ENCODE measurements at places on chromosomes 1 and 21.

DNA sequence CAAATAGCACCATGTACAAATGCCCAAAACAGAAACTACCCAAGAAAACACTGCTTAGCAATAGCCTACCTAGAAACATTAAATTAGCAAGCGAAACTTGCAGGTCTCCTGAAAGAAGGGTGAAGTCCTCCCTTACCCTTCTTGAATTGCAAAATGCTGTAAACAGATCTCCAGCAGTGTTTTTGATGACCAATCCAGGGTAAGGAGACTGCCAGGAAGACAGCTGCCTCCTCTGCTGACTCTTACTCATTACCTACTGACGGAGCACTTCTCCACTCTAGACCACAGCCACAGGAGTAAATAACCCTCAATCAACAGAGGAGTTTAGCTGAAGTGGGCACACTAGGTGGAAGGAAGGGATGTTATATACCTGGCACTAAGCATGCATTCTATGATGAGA lies 32.2 kb upstream of the GADD45A start:
- DNase-seq, result peak; percentile 69

DNA sequence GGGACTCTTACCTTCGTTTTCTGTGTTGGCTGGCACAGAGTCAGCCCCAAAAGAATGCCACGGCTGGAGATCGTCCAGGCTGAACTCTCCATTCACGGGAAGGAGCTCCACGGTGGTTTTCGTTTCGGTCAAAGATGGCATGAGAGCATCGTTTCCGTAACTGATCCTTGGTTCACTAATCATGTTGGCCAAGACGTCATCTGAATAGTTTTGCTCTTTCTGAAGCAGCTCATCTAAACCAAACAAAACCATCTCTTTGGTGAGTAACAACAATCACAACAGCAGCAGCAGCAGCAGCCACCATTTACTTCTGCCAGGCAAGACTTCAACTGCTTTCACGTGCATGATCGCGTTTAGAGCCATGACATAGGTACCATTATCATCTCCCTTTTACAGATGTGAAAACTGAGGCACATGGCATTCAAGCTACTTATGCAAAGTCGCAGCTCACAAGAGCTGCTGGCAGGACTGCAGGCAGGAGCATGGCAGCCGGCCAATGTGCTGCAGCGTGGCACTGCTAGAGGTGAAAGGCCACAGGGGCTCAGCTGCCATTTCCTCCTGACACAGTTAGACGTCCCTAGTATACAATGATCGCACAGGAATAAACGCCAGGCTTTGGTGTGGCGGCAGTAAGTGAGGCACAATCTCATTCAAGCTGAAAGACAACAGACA lies 177.1 kb downstream of the GABPA start:
- no peak for DNase-seq

GRCh38 chr1:207978441-207978840 lies 67.5 kb upstream of the CD34 start:
- no peak for DNase-seq

DNA sequence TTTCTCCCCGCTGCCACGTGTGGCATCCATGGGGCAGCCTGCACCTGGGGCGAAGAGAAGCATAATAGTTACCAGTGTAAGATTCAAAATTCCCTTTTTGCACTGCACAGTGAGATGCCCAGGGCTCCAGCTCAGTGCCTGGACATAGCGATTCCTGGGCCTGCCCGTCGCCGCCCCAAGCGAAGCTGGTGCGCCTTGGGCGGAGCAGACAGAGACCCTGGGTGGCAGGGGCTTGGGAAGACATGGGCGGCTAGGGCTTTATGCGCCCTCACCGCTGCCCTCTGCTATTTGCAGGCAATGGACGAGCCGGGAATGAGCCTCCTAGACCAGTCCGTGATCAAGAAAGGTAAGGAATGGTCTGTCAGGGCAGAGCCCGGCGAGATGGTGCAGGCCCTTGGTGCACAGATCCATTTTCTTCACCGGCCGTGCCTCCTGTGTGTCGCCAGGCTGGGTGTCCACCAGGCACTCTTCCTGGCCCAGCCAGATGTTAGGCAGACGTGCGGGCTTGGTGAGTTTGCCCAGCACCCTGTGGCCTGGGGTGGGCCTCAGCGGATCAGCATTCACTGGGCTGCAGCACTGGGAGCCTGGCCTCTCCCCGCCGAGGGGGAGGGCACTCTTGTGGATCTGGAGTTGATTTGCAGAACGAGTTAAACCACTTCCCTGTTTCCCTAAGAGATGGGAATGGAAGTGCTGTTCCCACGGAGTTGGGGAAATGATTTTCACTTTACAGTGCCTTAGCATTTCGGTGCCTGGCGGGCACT lies 1.7 kb downstream of the TFAP2E start:
- no peak for DNase-seq

- peak; percentile 33 for DNase-seq
These were observed 67.4 kb downstream of the RGS18 start for GRCh38 chr1:192225703-192226102.

DNA sequence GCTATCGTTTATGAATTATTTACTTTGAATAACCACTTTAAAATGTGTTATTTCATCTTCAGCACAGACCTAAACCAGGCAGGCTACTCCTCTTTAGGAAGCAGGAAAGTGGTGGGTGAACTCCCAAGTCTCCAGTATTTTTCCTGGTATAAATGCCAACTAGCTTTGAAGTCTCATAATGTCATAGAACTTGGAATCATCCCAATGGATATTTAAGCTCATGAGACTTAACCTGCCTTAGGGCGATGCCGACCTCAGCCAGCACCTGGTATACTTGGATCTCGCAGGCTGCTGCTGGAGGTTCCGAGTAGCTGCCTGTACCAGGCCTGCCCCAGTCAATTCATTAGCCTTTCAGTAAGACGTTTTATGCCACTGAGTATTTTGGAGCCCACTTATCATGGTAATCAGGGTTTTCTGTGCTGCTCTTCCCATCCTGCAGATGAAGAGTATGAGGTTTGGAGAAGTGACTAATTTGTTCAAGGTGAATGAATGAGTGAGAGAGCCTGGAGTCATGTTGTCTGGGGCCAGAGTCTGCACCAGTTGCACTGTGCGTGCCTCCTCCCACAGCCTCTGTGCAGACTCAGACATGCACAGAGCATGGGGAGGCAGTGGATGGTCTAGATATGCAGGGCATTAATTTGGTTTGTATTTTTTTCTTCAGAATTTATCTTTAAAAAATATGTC lies 34.9 kb downstream of the VANGL1 start:
- no peak for DNase-seq

GRCh38 chr1:174800216-174800851 lies 199.4 kb upstream of the CACYBP start:
- no peak for DNase-seq

DNA sequence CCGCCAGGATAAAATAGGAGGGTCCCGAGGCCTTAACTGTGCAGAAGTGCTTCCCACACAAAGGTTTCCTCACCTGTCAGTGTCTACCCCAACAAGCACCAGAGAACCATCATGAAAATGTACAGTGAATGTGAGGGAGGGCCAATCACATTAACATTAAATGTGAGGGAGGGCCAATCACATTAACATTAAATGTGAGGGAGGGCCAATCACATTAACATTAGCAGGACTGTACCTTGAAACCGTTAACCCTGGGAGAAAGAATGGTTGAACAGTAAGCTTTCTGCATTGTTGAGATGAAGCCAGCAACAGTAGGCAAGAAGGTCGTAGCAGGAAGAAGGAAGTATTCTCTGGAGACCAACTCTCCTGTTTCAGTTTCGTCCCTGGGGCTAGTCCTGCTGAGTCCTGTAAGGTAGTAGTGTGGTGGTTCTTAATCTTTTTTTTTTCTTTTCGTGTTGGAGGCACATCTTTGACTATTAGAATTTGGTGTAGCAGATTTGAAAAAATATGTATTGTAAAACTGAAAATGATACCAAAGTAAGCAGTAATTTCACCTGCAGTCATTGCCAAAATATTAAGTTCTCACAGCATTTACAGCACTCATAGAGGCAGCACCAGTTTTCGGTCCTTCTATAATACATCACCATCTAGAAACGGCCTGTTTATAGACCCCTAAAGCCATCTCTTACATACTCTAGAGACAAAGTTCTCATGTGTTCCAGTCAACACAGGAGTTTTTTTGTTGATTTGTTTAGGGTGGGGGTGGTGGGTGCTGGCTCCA lies 98.6 kb upstream of the PPP2R5A start:
- DNase-seq, result no peak

DNA sequence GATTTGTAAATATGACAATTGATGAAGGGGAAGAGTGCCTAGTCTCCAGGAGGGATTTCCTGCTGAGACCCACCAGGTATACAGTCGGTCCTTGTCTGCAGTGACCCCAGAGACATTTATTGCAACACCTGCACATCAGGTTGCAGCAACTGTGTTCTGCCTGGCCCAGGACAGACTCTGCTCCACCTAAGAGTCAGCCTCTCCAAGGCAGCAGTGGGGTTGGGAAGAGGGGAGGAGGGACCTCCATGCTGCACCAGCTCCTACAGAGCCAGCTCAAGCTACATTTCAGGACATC lies 120.4 kb upstream of the IRF2BP2 start:
- no peak for DNase-seq

GRCh38 chr1:246647513-246647912 lies 76.7 kb upstream of the SCCPDH start:
- DNase-seq, result peak; percentile 29
